NCI-H345 (cell line): ENCODE measurements at places on chromosomes 12 and 14.
A peak's percentile ranks its signal among the peaks of the same experiment; 100 is the strongest.

- no peak for DNase-seq
Measured at GRCh38 chr12:113932381-113933196, 33.5 kb downstream of the RBM19 start.

DNA sequence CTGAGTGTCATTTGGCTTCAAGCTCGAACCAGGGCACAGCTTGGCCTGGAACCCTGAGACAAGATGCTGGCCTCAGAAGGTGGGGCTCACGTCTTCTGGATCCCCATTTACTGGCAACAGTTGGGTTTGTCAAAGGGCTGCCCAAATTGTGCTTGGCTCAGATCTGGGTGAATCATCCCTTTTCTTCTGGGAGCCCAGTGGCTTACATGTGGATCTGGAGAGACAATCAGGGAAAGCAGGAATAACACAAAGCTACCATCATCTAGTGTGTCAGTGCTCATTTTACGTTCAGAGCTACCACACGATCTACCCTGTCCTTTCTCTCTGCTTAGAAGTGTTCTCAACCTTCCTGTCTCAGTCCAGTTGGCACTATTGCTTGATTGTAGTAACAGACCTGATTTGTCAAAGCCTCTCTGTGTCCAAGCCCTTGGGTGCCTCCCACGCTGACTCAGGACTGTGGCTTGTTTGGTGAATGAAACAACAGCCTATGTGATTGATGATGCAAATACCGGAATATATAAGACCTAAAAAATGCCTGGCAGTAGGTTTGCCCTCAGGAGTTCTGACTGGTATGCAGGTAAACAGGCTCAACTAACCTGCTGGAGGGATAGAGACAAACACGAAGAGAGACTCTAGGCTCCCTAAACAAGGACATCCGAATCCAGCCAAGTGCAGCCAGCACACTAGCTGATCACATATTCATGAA is 974.3 kb downstream of the VRK1 start:
- DNase-seq = no peak

DNA sequence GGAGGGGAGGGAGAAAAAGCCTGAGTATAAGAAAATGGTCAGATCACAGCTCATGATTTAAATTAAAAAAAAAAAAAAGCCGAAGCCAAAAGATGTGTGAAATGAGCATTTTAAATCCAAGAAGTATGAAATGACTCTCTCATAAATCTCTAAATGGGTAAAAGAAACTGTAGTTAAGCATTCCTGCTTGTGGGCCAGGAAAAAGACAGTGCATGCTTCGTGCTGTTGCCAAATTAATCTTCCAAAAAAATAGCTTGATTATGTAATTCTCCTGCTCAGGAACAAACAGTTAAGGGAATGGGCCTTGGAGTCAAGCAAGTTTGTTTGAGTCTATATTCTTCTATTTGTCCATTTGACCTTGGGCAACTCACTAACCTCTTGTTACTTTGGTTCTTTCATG is 325.4 kb upstream of the SEL1L start:
- no peak for DNase-seq

- no peak for DNase-seq
Measured at GRCh38 chr12:3712209-3712992, 40.5 kb downstream of the CRACR2A start.

GRCh38 chr12:132524405-132524804 is 34.5 kb downstream of the FBRSL1 start:
- no peak for DNase-seq

DNA sequence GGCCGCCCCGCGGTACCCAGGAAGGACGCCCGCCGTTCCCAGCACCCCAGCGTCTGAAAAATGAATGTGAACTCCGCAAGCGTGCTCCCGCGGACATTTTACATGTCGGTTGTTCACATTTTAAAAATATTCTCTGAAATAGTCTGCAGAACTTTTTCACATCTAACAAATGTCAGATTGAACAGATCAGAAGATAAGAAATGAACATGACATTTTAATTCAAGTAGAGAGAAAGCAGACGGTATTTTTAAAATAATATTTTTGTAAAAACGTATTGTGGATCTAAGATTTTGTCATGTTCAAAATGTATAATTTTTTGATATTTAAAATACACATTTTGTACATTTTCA is 101.8 kb upstream of the DIO3 start:
- DNase-seq = no peak

GRCh38 chr12:59636945-59637691 is 41.3 kb downstream of the SLC16A7 start:
- DNase-seq = no peak

DNA sequence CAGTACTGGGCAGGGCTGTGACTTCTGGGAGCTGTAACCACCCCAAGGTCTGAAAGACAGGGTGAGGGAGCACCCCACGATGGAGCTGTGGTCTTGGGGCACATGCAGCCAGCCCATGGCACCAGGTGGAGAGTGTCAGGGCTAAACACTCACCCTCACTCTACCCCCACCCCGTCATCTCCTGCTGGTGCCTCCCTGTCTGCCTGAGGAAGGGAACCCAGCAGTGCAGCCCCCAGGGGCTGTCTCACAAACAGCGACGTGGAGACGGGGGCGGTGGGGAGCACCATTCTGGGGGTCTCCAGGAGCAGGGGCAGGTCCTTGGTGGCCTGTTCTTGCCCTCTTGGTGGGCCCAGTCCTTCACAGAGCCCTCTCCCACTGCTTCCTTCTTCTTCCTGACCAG is 63.5 kb downstream of the ERH start:
- no peak for DNase-seq

GRCh38 chr12:66375560-66375959 is 73.3 kb downstream of the HELB start:
- DNase-seq = no peak

DNA sequence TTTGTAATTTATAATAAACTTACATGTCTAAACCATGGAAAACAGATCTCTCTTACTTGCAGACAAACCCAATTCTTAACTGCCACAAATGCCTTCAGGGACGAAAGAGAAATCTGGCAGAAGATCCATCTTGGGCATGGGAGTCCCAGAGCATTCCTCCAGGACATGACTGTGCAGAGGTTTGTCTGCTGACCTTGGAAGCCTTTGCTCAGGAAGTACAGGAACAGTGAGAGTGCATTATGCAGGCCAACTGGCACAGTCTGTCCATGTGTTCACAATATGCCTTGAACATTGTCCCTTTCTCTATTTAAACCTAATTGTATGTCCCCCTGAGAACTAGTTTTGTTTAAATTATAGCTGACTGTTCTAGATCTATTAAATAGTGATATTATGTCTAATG is 467.1 kb downstream of the ATP23 start:
- DNase-seq = no peak

GRCh38 chr14:99266181-99267178 is 5.5 kb downstream of the BCL11B start:
- DNase-seq = peak; percentile 85

DNA sequence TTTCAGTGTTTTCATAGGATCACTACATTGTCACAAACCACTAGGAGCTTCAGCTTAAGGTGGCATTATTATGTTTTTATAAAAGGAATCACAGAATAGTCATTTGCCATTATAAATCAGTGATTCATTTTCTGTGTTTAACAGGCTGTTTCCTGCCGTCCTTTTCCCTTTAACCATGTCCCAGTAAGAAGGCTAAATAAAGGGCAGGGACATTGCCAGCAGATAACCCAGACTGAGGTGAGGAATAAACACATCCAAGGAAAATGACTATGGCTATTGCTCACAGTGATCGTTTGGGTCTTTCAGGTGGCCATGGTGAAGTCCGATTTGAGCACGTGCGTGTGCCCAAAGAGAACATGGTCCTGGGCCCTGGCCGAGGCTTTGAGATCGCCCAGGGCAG is 17.9 kb upstream of the ALDH2 start:
- no peak for DNase-seq

DNA sequence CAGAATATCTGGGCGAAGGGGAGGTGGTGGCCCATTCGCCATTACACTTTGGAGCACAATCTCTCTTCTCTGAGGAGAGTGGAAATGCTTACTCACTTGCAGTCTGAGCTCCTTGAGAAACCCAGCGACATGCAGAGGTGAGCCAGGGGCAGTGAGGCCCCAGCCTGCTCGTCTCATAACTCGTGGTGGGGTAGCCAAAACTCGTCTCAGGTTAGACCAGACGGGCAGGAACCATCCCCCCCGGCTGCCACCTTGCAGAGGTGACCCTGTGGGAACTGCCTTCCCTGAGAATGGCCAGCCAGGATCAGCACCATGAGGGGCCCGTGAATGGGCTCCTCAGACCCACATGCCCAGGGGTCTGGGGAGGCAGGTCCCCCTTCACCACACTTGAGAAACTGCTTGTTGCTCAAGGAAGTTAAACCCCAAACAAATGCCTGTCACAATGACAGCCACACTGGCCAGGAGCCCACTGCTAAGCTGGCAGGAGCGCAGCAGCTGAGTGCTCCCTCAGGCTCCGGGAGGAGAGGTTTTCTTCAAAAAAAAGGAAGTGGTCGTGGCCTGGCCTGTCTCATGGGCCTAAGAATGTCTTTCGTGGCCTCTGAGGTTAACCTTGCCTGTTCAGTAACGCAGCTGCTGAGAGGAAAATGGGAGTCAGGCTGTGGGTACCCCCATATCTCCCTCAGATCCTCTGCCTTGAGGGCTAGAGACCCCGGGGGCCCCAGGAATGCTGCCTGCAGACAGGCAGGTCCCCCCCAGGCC is 9.2 kb upstream of the ALDH2 start:
- no peak for DNase-seq

- DNase-seq = no peak
Measured at GRCh38 chr14:75432411-75432810, 4.6 kb downstream of the JDP2 start.

DNA sequence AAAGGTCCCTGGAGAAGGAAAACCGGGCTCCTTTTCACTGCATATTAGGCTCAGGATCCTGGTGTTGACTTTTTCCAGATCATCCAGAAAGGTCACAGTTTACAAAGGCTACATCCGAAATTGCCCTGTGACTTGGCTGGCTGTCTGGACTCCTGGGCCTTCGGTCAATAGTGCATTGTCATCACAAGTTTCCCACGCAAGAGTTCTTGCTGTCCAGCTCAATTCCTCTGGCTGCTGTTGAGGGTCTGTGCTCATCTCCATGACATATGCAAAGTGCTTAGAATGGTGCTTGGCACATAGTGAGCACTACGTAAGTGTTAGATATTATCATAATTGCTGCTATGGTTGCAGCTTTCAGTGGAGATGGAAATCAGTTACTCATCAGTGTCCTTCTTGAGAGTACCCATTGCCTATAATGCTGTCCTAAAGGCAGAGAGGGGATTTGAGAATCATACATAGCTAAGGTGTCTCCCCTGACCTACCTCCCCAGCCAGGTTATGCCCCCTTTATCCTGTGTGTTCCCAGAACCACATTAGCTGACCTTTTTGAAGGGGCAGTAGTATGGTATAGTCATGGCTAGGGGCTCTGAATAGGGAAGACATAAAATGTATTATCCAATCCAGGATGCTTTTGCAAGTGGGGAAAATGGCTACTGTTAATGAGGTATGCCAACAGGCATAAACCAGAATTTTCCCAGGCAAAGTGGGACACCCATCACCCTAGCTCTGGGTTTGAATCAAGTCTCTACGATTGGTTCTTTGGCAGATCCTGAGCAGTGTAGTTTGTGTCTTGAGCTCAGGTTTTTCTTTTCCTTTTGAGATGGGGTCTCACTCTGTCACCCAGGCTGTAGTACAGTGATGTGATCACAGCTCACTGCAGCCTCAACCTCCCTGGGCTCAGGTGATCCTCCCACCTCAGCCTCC is 132.0 kb upstream of the CCND2 start:
- no peak for DNase-seq

DNA sequence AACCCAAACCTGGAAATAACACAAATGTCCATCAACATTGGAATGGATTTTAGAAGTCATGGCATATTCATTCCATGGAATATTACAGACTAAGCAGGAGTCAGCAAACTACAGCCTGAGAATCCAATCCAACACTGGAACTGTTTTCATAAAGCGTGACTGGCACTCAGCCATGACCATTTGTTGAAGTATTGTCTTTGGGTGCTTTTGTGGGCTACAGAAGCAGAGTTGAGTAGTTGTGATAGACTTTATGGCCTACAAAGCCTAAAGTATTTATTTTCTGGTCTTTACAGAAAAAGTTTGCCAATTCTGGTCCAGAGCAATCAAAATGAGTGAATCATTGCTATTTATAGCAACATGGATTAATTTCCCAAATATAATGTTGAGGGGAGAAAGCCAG is 34.5 kb upstream of the FRS2 start:
- no peak for DNase-seq

DNA sequence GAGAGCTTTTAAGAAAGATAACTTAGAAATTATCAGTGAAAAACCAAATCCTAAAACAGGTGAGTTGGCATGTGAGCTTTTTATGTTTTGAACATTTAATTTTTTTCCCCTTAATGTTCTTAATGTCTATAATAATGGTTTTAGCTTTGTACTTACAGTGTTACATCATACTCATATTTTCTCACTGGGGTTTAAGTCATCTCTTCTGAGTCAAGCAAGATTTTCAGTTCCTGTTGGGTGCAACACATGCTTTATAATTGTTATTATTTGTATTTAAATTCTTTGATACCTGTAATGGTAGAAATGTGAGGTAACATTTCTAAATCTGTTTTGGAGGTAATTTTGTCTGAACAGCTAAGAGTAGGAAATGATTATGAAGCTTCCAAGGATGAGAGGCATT is 113.0 kb downstream of the PLEKHA5 start:
- DNase-seq = no peak

- no peak for DNase-seq
Measured at GRCh38 chr12:98594050-98594835, 757 bp downstream of the SLC25A3 start.

- DNase-seq = no peak
Measured at GRCh38 chr14:85234156-85235025, 295.6 kb upstream of the FLRT2 start.

DNA sequence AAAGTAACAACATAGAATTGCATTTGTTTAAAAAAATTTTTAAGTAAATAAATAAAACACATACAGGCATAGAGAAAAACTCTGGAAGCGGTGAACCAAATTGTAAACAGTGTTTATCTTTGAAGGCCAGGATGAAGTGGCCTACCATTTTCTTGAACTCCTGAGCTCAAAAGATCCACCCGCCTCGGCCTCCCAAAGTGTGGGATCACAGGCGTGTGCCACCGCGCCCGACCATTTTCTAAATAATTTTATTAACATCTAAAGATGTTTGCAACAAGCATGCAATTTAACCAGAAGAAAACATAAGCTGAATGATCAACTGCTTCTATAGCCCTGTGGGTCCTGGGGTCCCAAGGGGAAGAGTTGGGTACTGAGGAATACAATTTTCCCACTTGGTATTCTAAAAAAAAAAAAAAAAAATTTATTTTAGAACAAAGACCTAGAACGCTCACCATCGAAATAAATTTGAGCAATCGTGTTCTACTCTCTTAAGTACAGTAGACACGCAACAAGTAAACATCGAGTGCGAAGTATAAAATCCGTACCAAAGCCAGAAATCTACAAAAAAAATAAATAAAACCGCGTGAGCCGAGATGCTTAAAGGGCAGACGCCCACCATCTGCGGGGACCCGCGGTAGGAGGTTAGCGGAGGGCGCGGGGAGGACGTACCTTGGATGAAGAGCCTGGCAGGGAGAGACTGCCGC is 484 bp downstream of the MIS18BP1 start:
- DNase-seq = peak; percentile 30

DNA sequence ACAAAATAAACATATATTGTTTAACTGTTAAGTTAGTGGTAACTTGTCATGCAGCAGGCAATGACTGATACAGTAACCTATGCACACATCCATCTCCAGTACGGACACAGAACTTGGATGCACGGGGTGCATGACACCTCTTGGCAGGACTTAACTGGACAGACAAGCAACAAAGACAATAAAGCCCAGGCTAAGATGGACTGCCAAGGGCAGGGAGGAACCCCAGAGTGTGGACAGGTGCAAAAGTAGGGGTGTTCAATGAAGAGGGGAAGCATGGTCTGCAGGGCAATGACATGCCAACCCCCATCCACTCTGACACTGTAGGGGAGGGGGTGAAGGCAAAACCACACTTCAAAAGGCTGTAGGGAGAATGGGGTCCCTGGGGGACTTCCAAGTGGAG is 11.7 kb downstream of the SSH1 start:
- no peak for DNase-seq
